ENCODE measurements at places on chromosomes 6 and 20. TPM values are rescaled to one million over a fixed set of nuclear protein-coding genes. Genes with fewer than 3 reads are reported as not detected.

CASS4 gene
- total RNA-seq, result 0.55 TPM

LIME1 gene
- 4.6 TPM for total RNA-seq

GRCh38 chr6:35501784-35502183 is 4.9 kb upstream of the TEAD3 start:
- peaks cover 11% of the 10 kb centered on the region for H3K27me3 ChIP-seq
- H3K4me3 ChIP-seq, result no peak overlapping the region

GRCh38 chr20:46316984-46317684 is 8.8 kb upstream of the CDH22 start:
- H3K27me3 ChIP-seq, result peaks cover 64% of the 10 kb centered on the region
- no peaks in the 10 kb centered on the region for H3K36me3 ChIP-seq
- no peak overlapping the region for H3K27ac ChIP-seq
- no peak for DNase-seq
- H3K4me3 ChIP-seq, result no peak overlapping the region

DNA sequence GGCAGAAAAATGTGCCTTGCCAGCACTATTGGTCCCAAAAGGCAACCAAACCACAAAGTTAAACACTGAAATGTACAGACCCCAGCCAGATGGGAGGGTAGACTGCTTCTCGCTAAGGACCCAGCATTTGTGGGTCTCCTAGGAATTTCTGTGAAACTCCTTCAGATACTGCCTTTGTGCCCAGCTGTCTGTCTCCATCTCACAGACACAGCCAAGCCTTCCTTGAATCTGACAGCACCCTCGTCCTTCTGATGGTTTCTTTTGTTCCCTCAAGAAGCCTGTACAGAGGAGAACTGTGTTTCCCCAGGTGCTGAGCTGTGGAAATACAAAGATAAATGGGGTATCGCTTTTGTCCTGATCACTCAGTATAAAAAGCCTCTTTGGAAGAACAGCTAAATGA is 254.0 kb upstream of the TAB2 start:
- DNase-seq, result no peak
- H3K4me3 ChIP-seq, result no peak overlapping the region
- no peaks in the 10 kb centered on the region for H3K27me3 ChIP-seq
- H3K36me3 ChIP-seq, result no peaks in the 10 kb centered on the region

All from HFFc6 (cell line).